Posterior vena cava (tissue), 2 donors: ENCODE measurements at places on chromosomes 7 and 10. TPM values are rescaled to one million over a fixed set of nuclear protein-coding genes. Genes with fewer than 3 reads are reported as not detected.

DNA sequence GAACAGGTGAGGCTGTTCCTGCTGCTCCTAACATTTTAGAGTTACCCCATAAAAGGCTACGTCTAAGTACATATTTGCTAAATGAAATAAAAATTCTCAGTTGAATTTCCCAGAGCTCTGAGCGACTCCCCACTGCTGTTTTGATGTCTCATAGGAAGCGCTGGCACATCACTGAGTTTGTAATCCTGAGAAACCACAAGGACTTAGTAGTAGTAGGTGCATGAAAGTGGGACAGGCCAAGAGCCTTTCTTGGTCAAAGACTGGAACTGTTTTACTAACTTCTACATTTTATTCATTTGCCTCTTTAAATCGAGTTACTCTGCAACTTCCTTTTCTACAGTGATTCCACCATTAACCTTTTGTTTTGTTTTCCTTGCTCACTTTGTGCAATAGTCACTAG, 85.9 kb downstream of the XPNPEP1 start:
- no peak for DNase-seq

DNA sequence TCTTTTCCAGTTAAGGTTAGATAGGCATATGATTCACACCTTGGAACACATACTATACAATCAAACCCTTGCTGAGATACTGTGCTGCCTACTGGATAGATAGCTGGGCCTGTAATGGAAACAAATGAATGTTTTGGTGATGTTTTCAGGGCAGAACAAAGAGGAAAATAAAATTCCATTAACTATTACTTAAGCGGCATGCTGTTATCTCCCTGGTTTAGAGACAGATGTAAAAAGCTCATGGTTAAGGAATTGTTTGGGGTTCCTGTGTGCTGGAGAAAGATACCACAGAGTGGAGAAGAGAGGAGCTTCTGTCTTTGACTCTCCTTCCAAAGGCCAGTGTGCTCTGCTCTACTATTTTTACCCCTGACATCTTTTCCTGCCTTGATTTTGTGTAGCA, 341.1 kb downstream of the PLXDC2 start:
- no peak for DNase-seq

- no peak for DNase-seq
Observed at GRCh38 chr7:28815928-28816373, 142.2 kb downstream of the TRIL start.

DNA sequence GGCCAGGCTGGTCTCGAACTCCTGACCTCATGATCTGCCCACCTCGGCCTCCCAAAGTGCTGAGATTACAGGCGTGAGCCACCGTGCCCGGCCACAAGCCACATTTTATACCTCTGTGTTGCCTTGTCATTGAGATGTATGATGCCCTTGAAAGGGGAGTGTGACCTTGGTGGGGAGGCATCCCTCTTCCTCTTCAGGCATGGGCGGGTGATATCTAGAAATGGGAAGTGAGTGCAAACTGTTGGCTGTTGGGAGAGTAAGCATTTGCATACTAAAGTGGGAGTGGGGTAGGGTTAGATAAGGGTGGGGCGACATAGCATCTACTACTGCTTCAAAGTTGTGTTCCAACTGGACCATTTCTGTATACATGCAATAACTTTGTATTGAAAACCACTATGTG, 20.1 kb downstream of the RP9 start:
- DNase-seq = no peak

Gene DRGX
- not detected for total RNA-seq
